ENCODE measurements at places on chromosomes 3 and 15. TPM values are rescaled to one million over a fixed set of nuclear protein-coding genes. Genes with fewer than 3 reads are reported as not detected.

C3orf49 gene
- total RNA-seq: not detected

EFCC1 gene
- 1.5 TPM for total RNA-seq

SKOR1 gene
- 0.25 TPM for total RNA-seq

NECTIN3 gene
- 13.8 TPM for total RNA-seq

SEC62 gene
- 75.2 TPM for total RNA-seq

UROC1 gene
- total RNA-seq: not detected

DNAJB11 gene
- total RNA-seq: 37.7 TPM

KBTBD13 gene
- total RNA-seq: 4.1 TPM

ILDR1 gene
- total RNA-seq: not detected

B3GNT5 gene
- total RNA-seq: 1.4 TPM

SCAP gene
- total RNA-seq: 60.3 TPM

C3orf70 gene
- 2.3 TPM for total RNA-seq

FBXW12 gene
- not detected for total RNA-seq

HEMK1 gene
- total RNA-seq: 19.7 TPM

GASK1A gene
- 0.69 TPM for total RNA-seq

KLHL6 gene
- 1.1 TPM for total RNA-seq

ZNF80 gene
- not detected for total RNA-seq

SAMMSON gene
- not detected for total RNA-seq

GPR87 gene
- total RNA-seq: not detected

PPCDC gene
- total RNA-seq: 13.0 TPM

EHHADH gene
- 26.0 TPM for total RNA-seq

USP19 gene
- 55.6 TPM for total RNA-seq

ITIH3 gene
- 0.76 TPM for total RNA-seq

AP3B2 gene
- total RNA-seq: 0.60 TPM

LRRC31 gene
- 0.12 TPM for total RNA-seq

IMPG2 gene
- total RNA-seq: 0.41 TPM

CAND2 gene
- total RNA-seq: 68.6 TPM
